Epithelial cell of prostate (primary cell): ENCODE measurements at places on chromosomes 16 and 17.

DNA sequence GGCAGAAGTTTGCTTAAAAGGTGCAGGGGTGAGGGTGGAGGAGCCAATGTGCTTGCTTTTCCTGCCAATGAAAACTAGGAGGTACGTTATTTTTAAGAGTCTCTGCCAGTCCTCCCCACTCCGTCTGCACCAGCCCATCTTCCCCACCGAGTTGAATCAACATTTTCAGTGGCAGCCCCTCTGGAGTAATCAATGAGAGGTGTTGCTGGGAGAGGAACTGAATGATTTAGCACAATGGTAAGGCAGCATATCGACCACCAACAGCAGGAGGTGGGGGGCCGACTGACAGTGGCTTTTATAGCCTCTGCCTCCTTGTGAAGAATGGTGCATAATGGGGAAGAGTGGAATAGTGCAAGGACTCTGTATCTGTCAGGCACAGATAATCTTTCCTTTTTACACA, 1465.0 kb upstream of the GOT2 start:
- no peak for DNase-seq

DNA sequence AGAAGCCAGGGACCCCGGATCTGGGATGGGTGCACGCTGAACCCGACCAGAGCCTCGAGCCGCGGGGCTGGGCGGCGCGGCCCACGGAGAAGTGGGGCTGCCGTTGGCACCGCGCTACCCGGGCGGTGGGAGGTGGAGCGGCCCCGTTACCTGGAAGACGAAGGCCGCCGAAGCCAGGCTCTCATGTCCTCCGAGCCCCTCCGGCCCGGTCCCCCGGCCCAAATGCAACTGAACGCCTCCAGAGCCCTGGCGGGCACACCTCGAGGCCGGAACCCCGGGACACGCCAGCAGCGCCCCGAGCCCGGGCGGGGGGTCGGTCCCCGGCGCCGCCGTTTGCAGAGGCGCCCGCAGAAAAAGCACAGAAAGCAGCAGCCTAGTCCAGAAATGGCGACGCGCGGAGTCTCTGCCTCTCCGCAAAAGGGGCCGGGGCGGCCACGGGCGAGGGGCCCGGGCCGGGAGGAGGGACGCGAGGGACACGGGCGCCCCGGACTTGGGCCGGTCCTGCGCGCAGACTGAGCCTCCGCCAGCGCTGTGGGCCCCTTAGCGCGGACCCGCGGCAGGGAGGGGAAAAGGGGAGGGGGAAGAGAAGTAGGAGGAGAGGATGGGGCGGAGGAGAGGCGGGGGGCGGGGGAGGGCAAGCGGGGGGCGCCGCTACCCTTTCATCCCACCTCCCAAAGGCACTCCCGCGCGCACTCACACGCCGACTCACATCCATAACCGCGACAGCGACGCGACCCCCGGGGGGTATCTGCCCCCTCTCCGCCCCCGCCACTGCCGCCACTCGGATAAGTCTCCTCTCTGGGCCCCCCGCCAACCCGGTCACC, 1.4 kb downstream of the AXIN2 start:
- no peak for DNase-seq

DNA sequence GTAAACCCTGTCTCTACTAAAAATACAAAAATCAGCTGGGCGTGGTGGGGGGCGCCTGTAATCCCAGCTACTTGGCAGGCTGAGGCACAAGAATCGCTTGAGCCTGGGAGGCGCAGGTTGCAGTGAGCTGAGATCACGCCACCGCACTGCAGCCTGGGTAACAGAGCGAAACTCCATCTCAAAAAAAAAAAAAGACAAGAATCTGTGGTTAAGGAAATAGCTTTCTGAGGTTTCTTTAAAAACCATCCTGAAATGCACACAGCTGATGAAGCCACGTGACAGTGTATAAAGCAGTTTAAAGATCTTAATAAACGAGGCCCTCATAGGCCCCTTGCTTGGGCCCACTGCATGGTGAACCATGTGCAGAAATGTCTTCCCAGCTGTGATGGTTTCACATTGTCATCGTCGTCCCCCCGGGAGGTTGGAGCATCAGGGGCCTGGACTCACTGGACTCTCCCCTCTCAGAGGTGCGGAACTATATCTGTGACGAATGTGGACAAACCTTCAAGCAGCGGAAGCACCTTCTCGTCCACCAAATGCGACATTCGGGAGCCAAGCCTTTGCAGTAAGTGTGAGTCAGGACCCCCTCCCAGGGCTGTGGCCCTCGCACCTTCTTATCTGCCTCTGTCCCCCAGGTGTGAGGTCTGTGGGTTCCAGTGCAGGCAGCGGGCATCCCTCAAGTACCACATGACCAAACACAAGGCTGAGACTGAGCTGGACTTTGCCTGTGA, 16.2 kb downstream of the ZNF276 start:
- no peak for DNase-seq

- DNase-seq: no peak
Measured at GRCh38 chr17:57404073-57404472, 147.8 kb downstream of the MSI2 start.

DNA sequence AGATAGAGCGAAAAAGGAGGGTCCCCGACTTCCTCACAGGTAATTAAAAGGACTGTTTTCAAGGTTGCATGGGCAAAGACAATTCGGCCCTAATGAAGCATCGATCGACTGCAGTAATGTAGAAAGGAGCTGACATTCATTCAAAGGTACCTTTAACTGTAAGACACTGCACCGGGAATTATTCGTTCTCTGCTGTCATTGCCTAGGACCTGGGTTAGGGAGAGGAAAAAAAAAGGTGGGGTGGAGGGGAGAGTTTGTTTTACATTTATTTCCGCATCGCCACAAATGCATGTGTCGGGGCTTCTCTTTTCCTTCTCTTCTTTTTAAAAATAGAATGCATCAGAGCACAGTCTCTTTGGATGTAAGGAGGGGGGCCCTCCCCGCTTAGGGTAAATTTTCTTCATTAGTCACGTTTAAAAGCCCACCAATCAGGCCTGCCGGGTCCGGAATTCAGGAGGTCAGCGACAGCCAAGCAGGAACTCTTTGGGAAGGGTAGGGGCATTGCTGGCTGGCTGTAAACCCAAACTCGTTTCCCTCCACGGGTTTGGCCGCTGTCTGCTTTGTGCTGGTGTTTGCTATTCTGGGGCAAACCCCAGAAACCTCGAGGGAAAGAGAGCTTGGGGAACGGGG, 496.2 kb upstream of the ZFHX3 start:
- DNase-seq: no peak

GRCh38 chr16:1788708-1789100, 4.8 kb downstream of the IGFALS start:
- DNase-seq: no peak

- no peak for DNase-seq
Measured at GRCh38 chr17:39772987-39773934, 35.5 kb downstream of the GRB7 start.

GRCh38 chr16:65094009-65094408, 27.9 kb downstream of the CDH11 start:
- DNase-seq: no peak

DNA sequence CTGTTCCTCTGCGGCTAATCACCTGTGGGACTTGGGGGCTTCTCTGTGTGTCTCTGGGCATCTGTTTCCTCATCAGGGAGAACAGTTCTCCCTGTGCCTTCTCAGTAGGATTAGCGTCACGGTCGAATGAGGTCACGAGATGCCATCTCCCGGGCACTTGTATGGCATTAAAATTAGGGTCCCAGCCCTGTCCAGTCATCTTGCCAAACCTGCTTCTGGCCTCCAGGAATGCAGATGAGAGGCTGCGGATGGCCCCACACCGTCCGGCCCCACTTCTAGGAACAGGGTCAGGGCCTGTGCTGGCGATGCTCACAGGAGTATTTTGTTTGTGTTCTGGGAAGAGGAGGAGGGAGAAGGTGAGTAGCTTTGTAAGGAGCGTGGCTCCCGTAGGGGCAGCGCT, 58.5 kb downstream of the OR1D5 start:
- DNase-seq: no peak
